ENCODE measurements at places on chromosomes 6 and 20. TPM values are rescaled to one million over a fixed set of nuclear protein-coding genes. Genes with fewer than 3 reads are reported as not detected.

GRCh38 chr6:133948472-133948871, 4.6 kb upstream of the TBPL1 start:
- no peak for DNase-seq

GRCh38 chr20:57892471-57892870, 182.7 kb upstream of the PMEPA1 start:
- DNase-seq = no peak

SHLD1 gene
- 9.1 TPM for total RNA-seq

DNA sequence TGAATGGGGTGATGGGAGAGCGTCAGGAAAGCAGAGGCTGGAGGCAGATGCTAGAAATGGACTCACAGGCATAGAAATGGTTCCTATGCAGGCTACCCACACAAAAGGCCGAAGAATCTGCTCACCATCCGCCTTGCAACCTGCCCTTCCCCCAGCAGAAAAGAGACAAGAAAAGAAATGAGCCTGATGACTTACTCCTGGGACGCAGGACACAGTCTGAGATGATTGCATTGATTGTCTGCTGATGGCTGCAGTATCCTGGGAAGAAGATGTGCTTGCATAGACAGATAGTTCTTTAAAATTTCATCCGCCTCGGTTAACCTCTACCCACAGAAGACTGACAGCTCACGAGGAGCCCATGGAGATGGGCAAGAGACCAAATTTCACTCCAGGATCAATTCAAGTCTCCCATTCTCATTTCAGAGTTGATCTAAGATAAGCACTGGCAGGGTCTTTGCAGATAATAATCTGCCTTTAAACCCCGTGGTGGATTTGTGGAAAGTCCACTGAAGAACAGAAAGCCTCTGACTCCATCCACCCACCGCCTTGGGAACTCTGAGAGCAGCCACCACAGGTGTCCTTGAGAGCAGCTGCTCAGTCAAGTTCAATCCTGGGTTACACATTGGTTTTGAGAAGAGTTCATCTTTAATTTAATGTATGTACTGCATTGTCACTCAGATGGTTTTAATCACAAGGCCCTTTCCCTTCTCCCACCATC, 7.2 kb downstream of the AGPAT4 start:
- DNase-seq = no peak

GRCh38 chr6:154650351-154650750, 82.9 kb upstream of the SCAF8 start:
- DNase-seq = no peak

PSORS1C1 gene
- total RNA-seq = 0.26 TPM

DNA sequence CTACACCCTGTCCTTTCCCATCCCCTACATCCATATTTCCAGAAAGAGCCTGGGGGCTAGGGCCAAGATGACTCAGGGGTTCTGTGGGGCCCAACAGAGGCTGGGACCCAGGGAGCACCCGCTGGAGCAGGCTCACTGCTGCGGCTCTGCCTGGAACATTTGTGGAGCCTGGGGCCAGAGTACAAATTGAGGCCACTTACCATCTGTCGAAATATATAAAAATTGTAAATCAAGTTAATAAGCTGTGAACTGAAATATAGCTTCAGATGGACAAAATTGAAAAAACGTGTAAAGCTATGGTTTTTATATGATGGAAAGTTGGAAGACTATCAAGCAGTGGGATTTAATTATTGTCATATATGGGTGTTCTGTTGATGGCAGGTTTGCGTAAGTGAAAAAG, 82.9 kb upstream of the ATXN1 start:
- DNase-seq = no peak

HSPA1L gene
- total RNA-seq = 2.9 TPM

TSPO2 gene
- not detected for total RNA-seq

DNA sequence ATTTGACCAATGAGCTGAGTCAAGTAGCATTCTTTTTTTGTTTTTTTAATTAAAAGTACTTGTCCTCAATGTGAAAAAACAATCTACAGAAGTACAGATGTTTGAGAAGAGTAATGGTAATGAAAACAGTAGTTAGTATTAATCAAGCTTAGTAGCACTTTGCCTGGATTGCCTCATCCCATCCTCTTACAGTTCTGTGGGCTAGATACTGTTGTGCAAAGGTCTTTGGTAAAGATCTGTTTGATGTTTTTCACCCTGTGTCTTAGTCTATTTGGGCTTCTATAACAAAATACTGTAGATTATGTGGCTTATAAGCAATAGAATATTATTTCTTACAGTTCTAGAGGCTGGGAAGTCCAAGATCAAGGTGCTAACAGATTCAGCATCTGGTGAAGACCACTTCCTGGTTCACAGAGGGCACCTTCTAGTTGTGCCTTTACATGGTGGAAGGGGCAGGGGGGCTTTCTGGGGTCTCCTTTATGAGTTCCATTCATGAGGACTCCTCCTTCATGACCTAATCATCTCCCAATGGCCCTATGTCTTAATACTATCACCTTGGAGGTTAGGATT, 84.3 kb downstream of the SHLD1 start:
- DNase-seq = no peak

GABRR2 gene
- total RNA-seq = 1.0 TPM

- no peak for DNase-seq
These were observed 91.2 kb downstream of the CARMIL1 start for GRCh38 chr6:25370178-25371036.

NR2E1 gene
- total RNA-seq = not detected

DNA sequence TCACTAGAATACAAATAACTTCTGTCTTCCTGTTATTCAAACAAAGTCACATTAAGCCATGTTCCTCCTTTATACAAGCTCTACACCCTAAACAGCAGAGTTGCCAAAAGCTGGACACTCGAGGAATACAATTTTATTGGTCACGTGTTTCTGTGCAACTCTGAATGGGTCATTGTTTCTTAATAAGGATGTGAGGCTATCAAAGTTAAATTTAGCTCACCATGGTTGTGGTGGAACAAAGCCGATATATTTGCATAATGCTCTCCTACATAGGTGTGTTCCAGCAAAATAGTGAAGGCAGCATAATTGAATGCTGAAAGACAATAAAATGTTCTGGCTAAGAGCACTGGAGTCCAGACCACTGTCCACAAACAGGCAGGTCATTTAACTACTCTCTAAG, 36.9 kb upstream of the CD2AP start:
- DNase-seq = no peak

- no peak for DNase-seq
These were observed 20.2 kb upstream of the ARFGEF2 start for GRCh38 chr20:48901326-48901725.

BCAS1 gene
- total RNA-seq = 0.14 TPM

WFDC2 gene
- not detected for total RNA-seq

GRCh38 chr20:15056246-15056645, 718.8 kb upstream of the FLRT3 start:
- DNase-seq = no peak

DNA sequence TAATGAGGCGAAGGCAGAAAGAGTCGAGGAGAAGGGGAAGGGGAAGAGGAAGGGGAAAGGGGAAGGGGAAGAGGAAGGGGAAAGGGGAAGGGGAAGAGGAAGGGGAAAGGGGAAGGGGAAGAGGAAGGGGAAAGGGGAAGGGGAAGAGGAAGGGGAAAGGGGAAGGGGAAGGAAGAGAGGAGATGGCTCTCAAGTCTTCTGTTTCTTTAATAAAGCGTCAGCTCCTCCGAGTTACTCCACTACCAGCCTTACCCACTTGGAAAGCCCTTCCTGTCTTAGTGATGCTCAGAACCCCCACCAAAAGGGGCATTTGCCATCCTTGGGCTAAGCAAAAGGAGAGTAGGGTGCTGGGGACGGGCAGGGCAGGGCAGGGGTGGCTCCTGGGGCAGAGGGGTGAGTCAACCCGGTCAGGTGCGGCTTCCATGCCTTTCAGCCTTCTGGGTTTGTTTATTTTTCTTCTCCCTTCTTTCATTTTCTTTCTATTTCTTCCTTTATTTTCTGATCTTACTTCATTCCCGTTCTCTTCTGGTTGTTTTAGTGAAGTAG, 476 bp upstream of the CLIC5 start:
- DNase-seq = no peak

GRCh38 chr6:117401799-117402198, 23.9 kb downstream of the ROS1 start:
- no peak for DNase-seq

RAET1L gene
- total RNA-seq = not detected

GRCh38 chr6:138522611-138523010, 23.3 kb upstream of the NHSL1 start:
- DNase-seq = no peak

CD83 gene
- total RNA-seq = 6.0 TPM

- no peak for DNase-seq
These were observed 965 bp upstream of the HLA-DOA start for GRCh38 chr6:33010356-33010755.

CFAP206 gene
- total RNA-seq = not detected

GRCh38 chr6:77551135-77551534, 87.8 kb upstream of the HTR1B start:
- no peak for DNase-seq

DNA sequence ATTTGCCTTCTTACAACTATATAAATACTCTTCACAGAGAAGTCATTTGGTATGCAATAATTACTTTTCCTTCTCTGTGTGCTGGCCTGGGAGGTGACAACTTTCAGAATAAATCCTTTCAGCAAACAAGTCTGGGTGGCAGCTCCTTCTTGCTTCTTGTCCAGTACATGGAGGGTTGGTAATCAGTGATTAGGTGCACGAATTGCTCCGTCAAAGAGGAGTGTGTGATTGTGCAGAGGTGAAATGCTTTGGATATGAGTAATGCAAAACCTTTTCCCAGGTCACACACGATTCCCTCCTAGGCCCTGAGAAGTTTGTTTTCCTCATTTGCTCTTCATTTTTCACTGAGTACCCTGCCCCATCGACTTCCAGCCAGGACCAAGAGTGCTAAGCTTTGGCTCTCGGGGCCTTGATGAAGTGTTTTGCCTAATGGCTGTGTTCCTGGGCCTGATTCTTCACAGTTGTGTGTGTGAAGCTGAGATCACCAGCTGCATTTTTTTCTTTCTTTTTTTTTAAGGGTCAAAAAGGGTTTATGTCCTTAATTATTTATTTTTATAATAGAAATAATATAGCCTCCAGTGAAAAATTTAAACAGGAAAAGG, 216.5 kb downstream of the ZMYND8 start:
- no peak for DNase-seq

- DNase-seq = no peak
These were observed 33.3 kb downstream of the PDRG1 start for GRCh38 chr20:31918466-31919105.

DNA sequence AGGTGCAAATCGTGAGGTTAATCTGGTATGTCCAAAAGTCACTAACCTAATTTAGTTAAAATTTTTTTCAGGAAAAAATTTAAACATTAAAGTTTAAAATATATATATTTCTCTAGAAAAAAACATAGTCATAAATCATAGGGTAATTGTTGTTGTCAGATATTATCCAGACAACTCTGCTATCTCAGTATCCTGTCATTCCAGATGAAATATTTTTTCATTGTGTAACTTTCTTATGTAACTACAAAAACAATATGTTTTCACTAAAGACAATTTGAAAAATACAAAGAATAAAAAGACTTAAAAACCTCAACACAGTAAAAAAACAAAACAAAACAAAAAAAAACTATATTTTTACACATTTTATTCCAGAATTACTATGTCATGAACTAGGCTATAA, 57.6 kb downstream of the TENT5A start:
- no peak for DNase-seq
